Lung microvascular endothelial cell (primary cell): ENCODE measurements at places on chromosomes 11 and 22.
A peak's percentile ranks its signal among the peaks of the same experiment; 100 is the strongest.

GRCh38 chr11:86811637-86812321 lies 11.4 kb downstream of the PRSS23 start:
- peak; percentile 65 for DNase-seq

DNA sequence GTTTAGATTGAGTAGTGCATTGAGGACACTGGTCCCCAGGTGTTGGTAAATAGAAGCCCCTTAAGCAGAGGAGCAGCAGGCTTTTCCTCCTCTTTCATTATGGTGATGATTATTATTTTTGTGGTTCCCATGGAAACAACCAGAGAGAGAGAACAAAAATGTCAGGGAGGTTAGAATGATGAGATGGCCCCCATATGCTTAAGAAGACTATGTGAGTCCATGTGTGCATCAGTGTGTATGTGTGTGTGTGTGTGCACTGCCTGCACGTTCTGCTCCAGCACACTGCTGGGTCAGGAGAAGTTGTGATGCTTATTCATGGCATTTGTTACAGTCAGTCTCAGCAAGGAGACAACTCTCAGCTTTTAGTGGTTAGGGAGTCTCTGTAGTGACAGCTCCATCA lies 724.2 kb downstream of the NTM start:
- no peak for DNase-seq

GRCh38 chr11:113082341-113082955 lies 121.2 kb downstream of the NCAM1 start:
- no peak for DNase-seq

DNA sequence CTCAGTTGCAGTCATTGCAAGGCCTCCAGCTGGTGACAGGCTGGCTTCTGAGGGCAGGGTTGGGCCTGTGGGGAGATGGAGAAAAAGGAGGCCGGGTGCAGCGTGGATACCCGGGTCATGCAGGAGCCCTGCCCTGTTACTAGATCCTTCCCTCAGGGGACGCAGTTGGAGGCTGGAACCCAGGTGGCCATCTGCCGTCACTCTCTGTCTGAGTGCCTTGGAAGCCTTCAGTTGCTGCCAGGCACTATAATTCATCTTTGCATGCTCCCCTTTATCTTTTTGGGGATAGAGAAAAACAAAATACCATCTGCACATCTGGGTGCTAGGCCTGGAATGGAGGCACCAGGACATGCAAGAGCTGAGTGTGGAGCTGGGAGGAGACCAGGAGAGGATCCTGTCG lies 82.7 kb downstream of the TP53I11 start:
- no peak for DNase-seq

GRCh38 chr11:6057452-6057851 lies 26.9 kb upstream of the OR56A1 start:
- DNase-seq, result no peak

DNA sequence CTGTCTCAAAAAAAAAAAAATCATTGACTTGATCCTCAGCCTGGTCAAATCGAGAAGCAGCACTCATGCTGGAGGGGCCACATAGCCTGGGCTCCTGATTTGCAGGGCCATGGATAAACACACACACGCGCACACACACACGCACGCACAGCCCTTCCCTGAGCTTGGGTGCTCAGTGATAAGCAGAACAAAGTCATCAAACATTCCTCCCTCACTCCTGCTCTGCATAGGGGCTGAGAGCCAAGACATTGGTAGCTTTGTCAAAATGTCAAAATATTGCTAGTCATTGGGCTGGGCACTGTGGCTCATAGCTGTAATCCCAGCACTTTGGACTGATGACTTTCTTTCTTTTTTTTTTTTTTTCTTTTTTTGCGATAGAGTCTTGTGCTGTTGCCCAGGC lies 34.0 kb upstream of the A4GALT start:
- no peak for DNase-seq

- no peak for DNase-seq
Observed at GRCh38 chr22:22452996-22453686, 55.4 kb downstream of the ZNF280B start.

- DNase-seq, result no peak
Observed at GRCh38 chr11:76214968-76215548, 8.8 kb upstream of the WNT11 start.

GRCh38 chr11:66281776-66282467 lies 3.9 kb downstream of the CNIH2 start:
- no peak for DNase-seq

GRCh38 chr22:44437216-44438055 lies 60.6 kb downstream of the RTL6 start:
- no peak for DNase-seq

GRCh38 chr11:36023922-36024321 lies 80.1 kb downstream of the LDLRAD3 start:
- peak; percentile 55 for DNase-seq

- DNase-seq, result peak; percentile 29
Observed at GRCh38 chr11:75925785-75926164, 110.8 kb downstream of the UVRAG start.

- DNase-seq, result no peak
Observed at GRCh38 chr11:72162891-72163492, 27.5 kb downstream of the FOLR3 start.

DNA sequence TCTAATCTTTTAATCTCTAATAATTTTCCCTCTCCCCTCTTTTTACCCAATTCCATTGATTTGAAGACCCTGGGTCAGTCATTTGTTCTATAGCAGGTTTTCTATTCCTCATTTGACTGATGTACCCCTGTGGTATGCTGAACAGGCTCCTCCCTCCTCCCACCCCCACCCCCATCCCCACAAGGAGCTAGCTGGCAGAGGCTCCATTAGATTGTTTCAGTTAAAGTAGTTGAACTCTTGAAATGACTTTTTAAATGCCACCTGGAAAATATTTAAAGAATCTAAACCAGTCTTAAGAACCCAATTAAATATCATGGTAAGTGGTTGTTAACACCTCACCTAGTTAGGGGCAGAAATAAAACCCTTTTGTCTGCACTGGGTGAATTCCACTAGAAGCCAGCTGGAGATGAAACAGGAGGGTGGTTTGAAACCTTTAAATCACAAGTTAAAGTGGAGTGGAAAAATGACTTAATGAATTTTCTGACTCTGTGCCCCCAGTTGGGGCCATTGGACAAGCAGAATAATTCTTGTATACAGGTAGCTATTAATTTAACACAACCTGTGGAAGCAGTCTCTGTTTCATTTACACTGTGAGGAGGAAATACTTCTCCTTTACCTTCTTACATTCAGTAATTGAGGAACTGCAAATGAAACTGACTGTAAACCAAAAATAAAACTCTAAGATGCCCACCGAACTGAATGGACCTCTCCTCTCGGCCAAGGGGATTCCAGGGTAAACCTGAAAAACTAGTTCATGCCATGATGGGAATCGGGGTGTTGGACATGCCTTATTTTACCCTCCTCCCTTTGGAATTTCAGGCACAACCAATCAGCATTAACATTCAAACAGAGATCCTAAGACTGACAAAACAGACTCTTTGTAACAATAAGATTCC lies 30.7 kb downstream of the PRR5L start:
- DNase-seq, result no peak

DNA sequence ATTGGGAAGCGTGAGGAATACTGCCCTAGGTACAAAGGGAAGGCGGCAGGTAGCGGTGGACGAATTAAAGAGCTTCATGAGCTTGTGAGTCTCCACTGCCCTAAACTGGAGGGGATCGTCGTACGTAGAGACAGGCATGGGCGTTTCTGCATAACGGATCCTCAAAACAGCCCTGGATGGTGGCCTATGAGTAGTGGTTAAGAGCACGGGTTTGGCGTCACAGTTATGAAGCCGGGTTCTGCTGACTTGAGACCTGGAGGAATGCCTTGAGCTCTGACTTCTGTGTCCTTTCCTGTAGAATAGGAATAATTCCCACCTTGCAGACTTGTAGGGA lies 335 bp downstream of the TMEM138 start:
- DNase-seq, result peak; percentile 63

DNA sequence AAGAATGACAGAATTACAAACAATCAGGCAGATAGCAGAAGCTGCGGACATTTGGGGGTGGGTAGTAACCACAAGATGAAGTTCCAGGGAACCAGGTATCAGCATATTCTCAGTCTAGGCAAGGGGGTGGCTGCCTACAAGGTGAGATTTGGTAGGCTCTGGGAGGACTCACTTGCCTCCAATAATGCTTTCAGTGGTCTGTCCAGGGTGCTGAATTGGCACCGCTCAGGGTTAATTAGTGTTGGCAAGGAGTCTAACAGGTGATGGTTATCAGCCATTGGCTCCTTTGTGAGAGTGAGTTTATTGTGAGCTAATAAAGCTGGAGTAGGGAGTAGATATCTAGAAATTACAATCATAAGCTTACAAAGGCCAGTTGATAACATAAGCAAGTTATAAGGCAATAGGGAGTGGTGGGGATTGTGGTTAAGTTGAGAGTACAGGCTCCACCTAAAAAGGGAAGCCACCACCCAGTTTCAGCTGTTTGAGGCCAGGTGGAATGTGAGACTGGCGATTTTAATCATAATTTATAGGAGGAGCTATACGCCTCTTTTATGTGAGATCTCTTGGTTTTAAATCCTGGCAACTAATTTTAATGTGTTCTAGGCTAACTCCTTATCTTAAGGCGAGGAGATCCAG lies 320.5 kb downstream of the MIAT start:
- DNase-seq, result no peak

DNA sequence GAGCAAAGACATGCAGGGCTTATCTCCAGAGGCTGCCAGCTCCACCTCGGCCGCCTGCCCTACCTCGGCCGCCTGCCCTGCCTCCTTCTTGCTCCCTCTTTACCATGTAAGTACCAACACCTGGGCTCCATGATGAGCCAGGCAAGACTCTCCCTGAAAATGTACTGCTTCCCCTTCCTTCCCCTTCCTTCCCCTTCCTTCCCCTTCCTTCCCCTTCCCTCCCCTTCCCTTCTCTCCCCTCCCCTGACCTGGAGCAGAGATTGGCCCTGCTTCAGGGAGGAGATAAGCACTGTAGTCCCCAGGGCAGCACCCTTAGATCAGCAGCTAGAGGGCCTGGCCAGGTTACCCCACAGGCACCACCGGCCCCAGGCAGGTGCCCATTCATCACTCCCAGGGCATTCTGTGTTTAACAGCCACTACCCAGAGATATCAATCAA lies 25.4 kb upstream of the ADORA2A start:
- DNase-seq, result no peak

DNA sequence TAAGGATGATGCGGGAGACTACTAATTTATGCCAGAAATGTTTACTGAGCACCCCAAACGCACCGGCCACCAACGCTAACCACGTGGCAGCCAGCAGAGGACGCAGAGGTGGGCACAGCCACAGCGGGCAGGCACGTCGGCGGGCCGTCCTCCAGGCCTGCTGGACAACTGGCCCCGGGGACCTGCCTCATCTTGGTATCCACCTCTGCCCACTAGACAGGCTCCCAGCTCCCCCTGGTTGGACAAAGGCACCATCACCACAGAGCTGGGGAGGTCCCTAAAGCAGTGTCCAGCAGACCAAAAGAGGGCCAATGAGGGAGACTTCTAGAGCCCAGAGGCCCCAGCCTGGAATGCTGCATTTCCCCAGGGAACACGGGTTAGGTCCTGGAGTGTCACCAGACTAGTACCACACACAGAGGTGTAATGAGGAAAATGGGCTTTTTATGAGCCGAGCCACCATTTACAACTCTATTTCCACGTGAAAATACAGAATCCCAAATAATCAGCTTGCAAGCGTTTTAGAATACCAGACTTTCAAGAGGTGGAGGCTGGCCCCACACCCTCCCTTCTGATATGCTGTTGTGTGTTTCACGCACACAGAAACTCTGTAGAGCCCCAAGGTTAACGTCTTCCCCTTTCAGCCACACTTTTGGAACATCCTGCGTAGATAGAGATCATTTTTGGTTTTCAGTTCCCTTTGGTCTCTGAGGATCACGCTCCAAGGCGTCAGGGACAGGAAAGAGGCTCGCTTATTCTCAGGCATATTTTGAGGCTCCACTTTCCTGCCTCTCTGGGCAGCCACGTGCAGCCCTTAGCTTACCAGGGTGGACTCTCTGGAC lies 23.7 kb upstream of the BID start:
- no peak for DNase-seq

DNA sequence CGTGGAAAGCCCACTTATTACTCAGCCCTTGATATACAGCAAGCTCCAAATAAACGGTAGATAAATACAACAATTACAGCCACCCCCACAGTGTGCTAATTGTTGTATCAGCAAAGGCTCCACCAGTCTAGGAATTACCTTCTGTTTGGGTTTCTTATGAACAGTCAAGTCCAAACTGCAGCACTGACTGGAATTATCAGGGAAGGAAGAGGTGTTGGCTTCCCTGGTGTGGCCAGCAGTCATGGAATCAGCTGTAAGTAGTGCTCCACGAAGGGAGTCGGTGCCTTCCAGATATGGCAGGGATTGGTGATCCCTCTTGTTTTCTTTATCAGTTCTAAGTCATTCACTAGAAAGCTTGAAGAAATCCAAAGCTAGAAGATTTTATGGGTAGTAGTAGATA lies 209.1 kb downstream of the SNX19 start:
- no peak for DNase-seq

GRCh38 chr11:102560555-102561011 lies 30.0 kb upstream of the MMP7 start:
- DNase-seq, result no peak

- DNase-seq, result peak; percentile 62
Observed at GRCh38 chr11:76768088-76768908, 14.9 kb upstream of the TSKU start.

GRCh38 chr11:112650527-112650926 lies 310.7 kb upstream of the NCAM1 start:
- no peak for DNase-seq

DNA sequence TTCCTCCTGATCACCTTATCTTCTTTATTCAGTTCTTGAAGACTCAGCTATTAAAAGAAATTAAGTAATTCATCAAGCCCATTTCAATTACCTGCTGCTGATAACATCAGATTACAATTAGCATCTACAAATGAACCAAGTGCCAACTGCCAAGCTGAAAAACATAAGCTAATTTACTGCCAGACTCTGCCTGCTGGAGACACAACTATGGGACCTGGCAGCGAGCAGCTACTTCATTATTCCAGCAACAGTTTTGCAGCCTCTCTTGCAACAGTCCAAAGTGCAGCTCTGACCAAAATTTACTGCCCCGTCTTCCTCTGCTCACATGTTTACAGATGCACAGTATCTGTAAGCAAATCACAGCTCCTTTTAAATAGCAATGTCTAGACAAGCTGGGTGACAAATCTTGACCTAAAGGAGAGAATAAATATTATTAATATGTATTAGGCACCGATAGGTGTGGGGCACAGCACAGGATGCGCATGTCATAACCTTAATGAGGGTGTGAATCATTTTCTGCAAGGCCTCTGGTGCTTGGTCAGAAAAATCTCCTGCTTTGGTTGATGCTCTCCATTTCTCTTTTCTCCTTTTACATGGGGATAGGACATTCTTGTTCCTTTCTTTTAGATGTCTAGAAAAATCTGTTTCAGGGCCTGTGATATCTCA lies 232.2 kb upstream of the PITPNB start:
- DNase-seq, result no peak

DNA sequence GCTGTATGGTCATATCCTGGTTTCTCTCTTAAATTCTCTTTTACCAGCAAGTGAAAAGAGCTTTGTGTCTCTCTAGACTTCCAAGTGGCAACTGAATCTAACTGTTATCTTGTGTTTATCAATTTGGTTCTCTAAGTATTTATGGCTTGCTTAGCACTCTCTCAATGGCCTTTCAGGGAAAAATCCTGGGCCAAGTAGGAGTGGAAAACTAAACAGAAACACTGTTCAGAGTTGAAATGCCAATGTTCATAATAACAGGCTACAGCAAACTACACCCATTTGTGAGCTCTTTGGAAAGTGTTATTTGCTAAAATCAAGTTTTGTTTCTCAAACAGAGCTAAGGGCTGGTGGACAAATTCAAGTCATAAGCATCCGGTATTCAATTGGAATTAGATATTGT lies 10.1 kb downstream of the MMP12 start:
- DNase-seq, result no peak

- DNase-seq, result peak; percentile 36
Observed at GRCh38 chr11:100515087-100515486, 172.0 kb upstream of the ARHGAP42 start.

GRCh38 chr11:122068141-122068540 lies 47.9 kb downstream of the BLID start:
- DNase-seq, result no peak
